ENCODE measurements at places on chromosomes 5 and 9.
A peak's percentile ranks its signal among the peaks of the same experiment; 100 is the strongest.

DNA sequence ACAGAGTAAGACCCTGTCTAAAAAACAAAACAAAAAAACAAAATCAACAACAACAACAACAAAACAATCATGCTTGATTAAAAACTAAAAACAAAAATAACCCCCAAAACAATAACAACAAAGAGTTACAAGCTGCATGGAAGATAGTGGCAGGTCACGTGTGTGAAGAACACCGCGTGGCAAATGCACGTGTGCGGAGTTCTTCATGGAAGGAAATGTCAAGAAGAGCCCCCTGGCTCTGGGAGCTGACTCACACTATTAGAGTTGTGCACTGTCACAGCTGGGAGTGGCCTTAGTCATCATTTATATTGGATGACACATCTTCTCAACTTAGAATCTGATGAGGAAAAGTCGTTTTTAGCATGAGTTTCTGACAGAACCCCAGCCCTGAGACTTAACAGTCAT, 110.5 kb downstream of the JMY start:
- no peaks in the 10 kb centered on the region for H3K4me1 ChIP-seq
- DNase-seq, result no peak
- no peaks in the 10 kb centered on the region for H3K27me3 ChIP-seq
- H3K36me3 ChIP-seq, result no peaks in the 10 kb centered on the region
- H3K4me3 ChIP-seq, result no peak overlapping the region

DNA sequence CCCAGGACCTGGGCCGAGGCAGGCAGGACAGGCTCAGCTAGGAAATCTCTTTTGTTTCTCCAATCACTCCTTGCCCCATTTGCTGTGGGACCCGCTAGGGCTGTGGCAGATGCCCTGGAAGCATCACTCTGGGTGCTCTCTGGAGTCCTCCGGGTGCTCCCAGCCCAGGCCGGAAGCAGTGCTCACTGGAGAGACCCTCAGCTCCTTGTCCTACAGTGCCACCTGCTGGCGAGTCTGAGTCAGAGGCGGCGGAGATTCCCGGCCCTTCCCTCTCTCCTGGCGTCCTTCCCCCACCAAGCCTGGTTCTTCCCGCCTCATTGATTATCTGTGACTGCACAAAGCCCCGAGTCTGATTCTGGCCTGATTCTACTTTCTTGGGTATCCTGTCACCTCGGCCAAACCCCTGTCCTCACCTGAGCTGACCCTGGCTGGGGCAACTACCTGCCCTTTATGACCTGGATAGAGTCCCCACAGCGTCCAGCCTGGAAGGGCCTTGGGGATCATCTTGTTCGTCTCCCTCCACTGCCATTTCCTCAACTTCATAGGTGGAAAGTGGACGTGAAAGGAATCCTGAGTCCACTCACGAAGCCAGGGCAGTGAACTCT, 7.3 kb upstream of the BARHL1 start:
- no peak overlapping the region for H3K27ac ChIP-seq
- H3K27me3 ChIP-seq, result no peaks in the 10 kb centered on the region
- peak; percentile 89 for DNase-seq
- no peaks in the 10 kb centered on the region for H3K36me3 ChIP-seq
- H3K4me1 ChIP-seq, result peaks cover 18% of the 10 kb centered on the region

DNA sequence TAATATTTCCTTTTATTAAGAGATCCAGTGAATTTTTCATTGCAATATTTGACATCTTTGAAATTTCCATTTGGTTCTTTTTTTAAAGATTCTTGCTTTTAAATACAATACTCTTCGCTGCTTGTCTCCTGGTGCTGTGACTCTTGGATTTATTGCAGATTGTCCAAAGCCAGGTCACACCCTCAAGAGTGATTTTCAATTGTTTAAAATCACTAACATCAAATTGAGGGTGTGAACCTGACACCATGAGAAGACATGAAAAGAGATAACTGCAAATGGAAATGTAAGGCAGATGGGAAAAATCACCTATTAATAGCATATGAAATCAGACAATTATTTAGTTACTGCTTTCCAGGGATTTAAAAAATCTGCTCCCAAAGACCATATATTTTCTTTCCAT, 42.6 kb downstream of the ANXA1 start:
- no peaks in the 10 kb centered on the region for H3K27me3 ChIP-seq
- H3K4me1 ChIP-seq, result no peaks in the 10 kb centered on the region
- DNase-seq, result no peak
- H3K4me3 ChIP-seq, result no peak overlapping the region
- H3K27ac ChIP-seq, result no peak overlapping the region

- peaks cover 60% of the 10 kb centered on the region for H3K4me1 ChIP-seq
- peak; percentile 66 for DNase-seq
- H3K4me3 ChIP-seq, result peak overlapping the region; percentile 34
These were observed 50.4 kb upstream of the CKMT2 start for GRCh38 chr5:81182396-81183390.

- no peaks in the 10 kb centered on the region for H3K36me3 ChIP-seq
- no peak for DNase-seq
- no peaks in the 10 kb centered on the region for H3K27me3 ChIP-seq
- no peak within 1 kb of the TSS for H3K4me3 ChIP-seq
These were observed at the start of gene SLCO6A1 for GRCh38 chr5:102498271-102499034. TSS of gene SLCO6A1 (minus strand) at chr5:102499001. CDS start at chr5:102498844, 157 bp downstream.

GRCh38 chr9:16133556-16134227, 580.8 kb downstream of the CCDC171 start:
- H3K27ac ChIP-seq, result no peak overlapping the region
- H3K36me3 ChIP-seq, result no peaks in the 10 kb centered on the region
- peaks cover 8% of the 10 kb centered on the region for H3K4me1 ChIP-seq
- peak; percentile 83 for DNase-seq
- no peaks in the 10 kb centered on the region for H3K27me3 ChIP-seq

DNA sequence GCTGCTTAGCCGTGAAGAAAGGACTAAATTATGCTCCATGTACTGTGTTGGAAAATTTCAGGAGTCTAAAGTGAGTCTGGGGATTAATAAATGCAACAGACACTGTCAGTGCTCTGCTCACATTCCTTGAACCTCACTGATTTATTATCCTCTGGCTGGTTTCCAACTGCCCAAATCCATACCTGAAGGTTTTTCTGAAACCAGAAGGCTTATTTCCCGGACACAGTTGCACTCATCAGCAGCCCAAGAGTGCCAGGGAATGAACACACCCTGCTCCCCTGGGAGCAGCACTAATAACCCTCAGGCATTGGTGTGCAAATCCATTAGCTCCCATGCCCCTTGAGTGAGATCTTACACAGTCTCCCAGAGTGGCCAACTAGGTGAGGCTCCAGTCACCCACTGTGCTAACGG, 38.7 kb downstream of the F2R start:
- no peak for DNase-seq
- H3K4me1 ChIP-seq, result no peaks in the 10 kb centered on the region
- H3K36me3 ChIP-seq, result no peaks in the 10 kb centered on the region
- no peaks in the 10 kb centered on the region for H3K27me3 ChIP-seq

- peaks cover 6% of the 10 kb centered on the region for H3K4me1 ChIP-seq
- H3K4me3 ChIP-seq, result no peak overlapping the region
- H3K27me3 ChIP-seq, result no peaks in the 10 kb centered on the region
- peak; percentile 47 for DNase-seq
These were observed 200.4 kb downstream of the ARRDC3 start for GRCh38 chr5:91182763-91183162.

GRCh38 chr5:85865296-85865695, 752.4 kb upstream of the COX7C start:
- DNase-seq, result no peak
- no peak overlapping the region for H3K4me3 ChIP-seq
- H3K4me1 ChIP-seq, result no peaks in the 10 kb centered on the region
- H3K27me3 ChIP-seq, result no peaks in the 10 kb centered on the region
- H3K27ac ChIP-seq, result no peak overlapping the region

GRCh38 chr5:171614971-171615653, 170.5 kb upstream of the SMIM23 start:
- DNase-seq, result no peak
- no peaks in the 10 kb centered on the region for H3K27me3 ChIP-seq
- no peaks in the 10 kb centered on the region for H3K36me3 ChIP-seq
- no peak overlapping the region for H3K27ac ChIP-seq
- no peaks in the 10 kb centered on the region for H3K4me1 ChIP-seq

DNA sequence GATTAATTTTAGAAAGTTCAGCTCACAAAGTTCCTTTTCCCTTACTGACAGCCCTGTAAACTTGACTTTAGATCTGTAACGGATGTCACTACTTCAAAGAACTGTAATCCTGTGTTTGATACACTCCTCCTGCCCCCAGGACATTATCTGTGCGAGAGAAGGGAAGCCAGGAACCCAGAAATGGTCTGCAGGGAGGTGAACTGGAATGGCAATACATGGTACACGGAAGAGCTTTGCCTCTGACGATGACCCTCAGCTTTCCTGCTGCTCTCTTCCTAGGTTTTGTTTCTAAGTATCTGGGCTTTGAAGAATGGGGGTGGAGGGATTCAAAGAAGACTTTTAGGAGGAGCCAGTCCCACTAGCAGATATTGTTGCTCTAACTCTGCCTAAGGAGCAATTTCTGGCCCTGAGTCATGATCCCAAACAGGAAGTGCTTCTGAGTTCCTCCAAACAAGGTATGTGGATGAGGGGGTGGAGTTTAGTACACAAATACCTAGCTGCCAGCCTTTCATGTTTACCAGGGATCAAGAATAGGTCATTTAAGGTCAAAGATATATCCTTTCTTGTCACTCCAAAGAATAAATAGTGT, 43.4 kb upstream of the TMC1 start:
- H3K4me1 ChIP-seq, result no peaks in the 10 kb centered on the region
- no peak overlapping the region for H3K27ac ChIP-seq
- DNase-seq, result no peak
- no peaks in the 10 kb centered on the region for H3K36me3 ChIP-seq

DNA sequence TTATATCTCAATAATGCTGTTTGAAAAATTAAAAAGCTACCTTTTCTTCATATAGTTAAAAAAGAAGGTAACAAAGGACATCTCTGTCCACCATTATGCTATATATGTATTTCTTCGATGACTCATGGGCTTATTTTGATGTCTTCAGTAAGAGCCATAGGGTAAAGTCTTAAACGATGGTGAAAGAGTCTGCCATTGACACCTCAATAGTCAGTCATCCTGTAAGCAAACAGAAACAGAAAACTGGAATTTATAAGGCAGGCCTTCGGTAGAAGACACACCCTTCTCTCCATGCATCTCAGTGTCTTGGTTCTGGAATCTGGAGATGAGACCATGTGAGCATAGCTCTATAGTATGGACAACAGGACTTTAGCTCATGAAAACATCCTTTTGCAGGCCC, 87.0 kb upstream of the ZNF462 start:
- no peak overlapping the region for H3K4me3 ChIP-seq
- no peaks in the 10 kb centered on the region for H3K36me3 ChIP-seq
- no peak for DNase-seq
- no peak overlapping the region for H3K27ac ChIP-seq
- no peaks in the 10 kb centered on the region for H3K27me3 ChIP-seq

DNA sequence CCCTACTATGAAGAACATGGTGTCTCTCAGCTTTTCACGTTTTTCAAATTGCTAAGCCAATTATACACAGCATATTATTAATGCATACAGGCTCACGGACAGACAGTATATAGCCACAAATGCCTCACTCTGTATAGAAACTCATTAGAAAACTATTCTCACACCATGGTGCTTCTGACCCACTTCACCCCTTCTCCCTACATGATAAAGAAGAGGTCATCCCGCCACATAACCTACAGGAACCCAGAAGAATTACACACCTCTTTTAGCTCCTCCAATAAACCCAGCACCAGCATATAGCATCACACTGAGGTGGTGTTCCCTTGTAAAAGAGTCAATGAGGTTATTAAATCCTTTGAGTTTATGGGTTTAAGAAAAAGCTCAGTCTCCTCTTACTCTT, 5.6 kb downstream of the TLE1 start:
- H3K4me3 ChIP-seq, result no peak overlapping the region
- no peaks in the 10 kb centered on the region for H3K4me1 ChIP-seq
- DNase-seq, result no peak
- no peaks in the 10 kb centered on the region for H3K27me3 ChIP-seq
- H3K27ac ChIP-seq, result no peak overlapping the region
- no peaks in the 10 kb centered on the region for H3K36me3 ChIP-seq

- H3K4me1 ChIP-seq, result no peaks in the 10 kb centered on the region
- no peaks in the 10 kb centered on the region for H3K36me3 ChIP-seq
- H3K4me3 ChIP-seq, result no peak overlapping the region
- H3K27ac ChIP-seq, result no peak overlapping the region
- DNase-seq, result no peak
These were observed 339.4 kb downstream of the PRELID2 start for GRCh38 chr5:145495741-145496140.

DNA sequence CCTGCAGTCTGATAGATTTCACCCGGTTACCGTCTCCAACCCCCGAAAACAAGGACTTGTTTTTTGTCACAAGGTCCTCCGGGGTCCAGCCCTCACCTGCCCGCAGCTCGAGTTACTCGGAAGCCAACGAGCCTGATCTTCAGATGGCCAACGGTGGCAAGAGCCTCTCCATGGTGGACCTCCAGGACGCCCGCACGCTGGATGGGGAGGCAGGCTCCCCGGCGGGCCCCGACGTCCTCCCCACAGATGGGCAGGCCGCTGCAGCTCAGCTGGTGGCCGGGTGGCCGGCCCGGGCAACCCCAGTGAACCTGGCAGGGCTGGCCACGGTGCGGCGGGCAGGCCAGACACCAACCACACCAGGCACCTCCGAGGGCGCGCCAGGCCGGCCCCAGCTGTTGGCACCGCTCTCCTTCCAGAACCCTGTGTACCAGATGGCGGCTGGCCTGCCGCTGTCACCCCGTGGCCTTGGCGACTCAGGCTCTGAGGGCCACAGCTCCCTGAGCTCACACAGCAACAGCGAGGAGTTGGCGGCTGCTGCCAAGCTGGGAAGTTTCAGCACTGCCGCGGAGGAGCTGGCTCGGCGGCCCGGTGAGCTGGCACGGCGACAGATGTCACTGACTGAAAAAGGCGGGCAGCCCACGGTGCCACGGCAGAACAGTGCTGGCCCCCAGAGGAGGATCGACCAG, 121.3 kb downstream of the DAB2IP start:
- H3K4me1 ChIP-seq, result no peaks in the 10 kb centered on the region
- no peak for DNase-seq
- H3K27me3 ChIP-seq, result no peaks in the 10 kb centered on the region
- H3K36me3 ChIP-seq, result no peaks in the 10 kb centered on the region
- no peak overlapping the region for H3K4me3 ChIP-seq
- no peak overlapping the region for H3K27ac ChIP-seq

DNA sequence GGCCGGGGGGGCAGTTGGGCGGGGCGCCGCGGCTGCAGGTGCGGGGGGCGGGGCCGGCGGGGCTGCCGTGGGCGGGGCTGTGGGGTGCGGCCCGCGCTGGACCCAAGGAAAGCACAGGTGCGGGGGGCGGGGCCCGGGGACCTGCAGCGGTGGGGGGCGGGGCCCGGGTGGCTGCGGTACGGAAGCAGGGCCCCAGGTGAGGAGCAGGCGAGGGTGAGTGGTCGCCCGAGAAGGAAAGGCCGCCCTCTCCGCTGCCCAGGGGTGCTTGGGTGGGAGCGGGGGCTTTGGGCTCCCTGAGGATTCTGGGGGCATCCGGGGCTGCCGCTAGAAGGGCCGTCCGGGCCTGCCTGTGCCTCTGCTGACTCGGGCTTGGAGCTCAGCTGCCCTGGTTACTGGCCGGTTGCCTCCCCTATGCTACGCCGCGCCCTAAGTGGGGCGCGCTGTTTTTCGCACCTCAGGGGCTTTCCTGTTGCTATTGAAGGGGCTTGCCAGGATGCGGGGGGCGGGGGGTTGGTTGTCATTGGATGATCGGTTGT, 767 bp downstream of the RALGPS1 start:
- H3K4me3 ChIP-seq, result peak overlapping the region; percentile 62
- H3K36me3 ChIP-seq, result no peaks in the 10 kb centered on the region
- no peak overlapping the region for H3K27ac ChIP-seq

All from Karpas-422 (cell line).